ENCODE measurements at places on chromosomes 6 and 20.

DNA sequence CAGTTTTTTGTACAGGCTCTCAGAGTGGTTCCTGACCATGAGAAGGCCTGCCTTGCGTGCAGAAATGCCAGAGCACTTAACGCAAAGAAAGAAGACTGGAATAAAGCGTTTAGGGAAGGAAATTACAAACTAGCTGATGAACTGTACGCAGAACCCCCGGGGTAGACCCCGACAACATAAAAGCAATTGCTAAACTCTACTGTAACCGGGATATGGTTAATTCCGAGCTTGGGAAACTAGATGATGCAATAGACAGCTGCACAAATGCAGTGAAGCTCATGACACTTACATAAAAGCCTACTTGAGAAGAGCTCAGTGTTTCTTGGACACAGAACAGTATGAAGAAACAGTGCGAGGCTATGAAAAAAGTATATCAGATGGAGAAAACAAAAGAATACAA lies 35.7 kb downstream of the CITED2 start:
- no peak for DNase-seq

- no peak for DNase-seq
These were observed 109.3 kb downstream of the HACE1 start for GRCh38 chr6:104750449-104750848.

DNA sequence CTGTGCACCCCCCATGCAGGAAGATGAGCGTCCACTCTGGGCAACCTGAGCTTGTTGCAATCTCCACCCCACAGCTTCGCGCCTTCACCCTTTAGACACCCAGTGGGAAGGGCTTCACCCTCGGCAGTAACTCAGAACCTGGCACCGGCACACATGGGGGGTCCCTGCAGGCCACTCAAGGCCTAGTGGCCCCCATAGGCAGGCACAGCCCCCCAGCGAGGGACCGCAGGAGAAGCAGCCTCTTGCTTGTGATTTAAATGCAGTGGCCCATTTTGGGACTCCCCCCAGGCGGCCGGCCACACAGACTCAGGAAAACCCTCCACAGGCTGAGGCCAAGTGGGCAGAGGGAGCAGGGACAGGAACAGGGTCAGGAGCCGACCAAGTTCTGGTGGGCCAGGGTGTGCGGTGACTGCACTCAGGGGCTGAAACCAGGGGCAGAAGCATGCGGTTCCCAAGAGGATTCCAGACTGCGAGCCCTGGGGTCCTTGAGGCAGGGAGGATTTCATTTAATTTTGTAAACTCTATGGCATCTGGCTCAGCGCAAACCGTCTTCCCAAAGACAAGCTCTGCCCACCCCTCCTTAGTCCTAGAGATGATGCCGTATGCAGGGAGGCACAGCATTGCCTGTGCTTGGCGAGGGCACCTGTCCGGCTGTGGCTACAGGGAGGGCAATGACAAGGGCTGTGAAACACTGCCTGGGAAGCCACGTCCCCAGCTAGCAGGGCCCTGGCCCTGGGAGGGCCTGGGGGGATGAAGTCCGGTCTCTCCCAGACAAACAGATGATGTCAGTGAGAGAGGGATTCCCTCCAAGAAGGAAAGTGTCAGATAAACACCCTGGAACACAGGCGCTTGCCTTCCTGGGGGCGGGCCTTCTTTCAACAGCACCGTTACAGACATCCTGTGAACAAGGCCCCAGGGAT lies 52.9 kb upstream of the GPR31 start:
- DNase-seq: no peak

DNA sequence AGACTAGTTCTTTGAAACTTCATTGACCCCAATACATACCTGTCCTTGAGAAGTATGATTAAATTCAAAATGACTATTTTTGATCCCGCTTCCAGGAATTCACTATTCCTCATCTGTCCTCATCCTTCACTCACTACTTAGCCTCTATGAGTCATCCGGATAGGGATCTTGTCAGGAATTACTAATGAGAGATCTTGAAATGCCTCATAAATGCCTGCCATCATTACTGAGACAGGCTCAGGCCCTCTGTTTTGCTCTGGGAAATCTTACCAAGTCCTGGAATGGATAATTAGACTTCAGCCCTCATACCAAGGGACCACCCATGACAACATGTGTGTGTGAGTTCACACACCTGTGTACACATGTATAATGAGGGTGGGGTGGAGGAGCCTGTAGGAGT lies 2.8 kb upstream of the CYP24A1 start:
- no peak for DNase-seq

All from CD4-positive, alpha-beta T cell treated with Interleukin-12 subunit alpha and Interleukin-12 subunit beta, for 1 hour (primary cell).